T-cell (primary cell): ENCODE measurements at places on chromosomes 4 and X.

DNA sequence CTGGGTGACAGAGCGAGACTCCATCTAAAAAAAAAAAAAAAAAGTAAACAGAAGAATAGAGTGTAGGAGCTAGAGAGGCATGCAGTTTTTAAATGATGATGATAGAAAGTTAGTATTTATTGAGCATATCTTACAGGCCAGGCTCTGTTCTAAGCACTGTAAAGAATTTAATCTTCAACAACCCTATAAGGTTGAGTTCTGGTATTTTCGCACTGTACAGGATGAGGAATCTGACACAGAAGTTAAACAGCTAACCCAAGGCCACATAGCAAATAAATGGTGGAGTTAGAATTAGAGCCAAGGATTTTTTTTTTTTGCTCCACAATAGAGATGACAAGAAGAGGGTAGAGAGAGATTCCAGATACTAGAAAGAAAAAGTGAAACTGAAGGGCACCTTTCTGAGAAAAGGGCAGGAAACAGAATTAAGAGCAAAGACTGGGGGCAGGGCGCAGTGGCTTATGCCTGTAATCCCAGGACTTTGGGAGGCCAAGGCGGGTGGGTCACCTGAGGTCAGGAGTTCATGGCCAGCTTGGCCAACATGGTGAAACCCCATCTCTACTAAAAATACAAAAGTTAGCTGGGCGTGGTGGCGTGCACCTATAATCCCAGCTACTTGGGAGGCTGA is 56.1 kb downstream of the KLHL5 start:
- no peak for DNase-seq

DNA sequence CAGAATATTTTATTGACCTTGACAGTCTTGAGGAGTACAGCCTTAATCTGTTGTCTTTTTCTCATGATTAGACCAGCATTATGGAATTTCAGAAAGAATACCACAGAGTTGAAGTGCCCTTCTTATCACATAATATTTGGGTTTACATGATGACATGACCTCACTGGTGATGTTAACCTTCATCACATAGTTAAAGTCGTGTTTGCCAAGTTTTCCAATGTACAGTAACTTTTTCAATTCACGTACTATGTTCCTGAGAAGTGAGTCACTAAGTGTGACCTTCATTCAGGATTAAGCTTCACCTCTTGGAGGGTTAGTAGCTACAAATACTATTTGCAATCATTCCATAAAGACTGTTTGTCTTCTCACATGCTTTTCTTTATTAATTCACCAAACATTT is 52.1 kb downstream of the RAB40A start:
- DNase-seq, result no peak

- no peak for DNase-seq
These were observed 8.0 kb upstream of the MORC4 start for GRCh38 chrX:107008034-107008433.

GRCh38 chrX:44480591-44480990 is 62.1 kb downstream of the FUNDC1 start:
- no peak for DNase-seq

GRCh38 chrX:5145957-5146356 is 1082.7 kb downstream of the NLGN4X start:
- no peak for DNase-seq

DNA sequence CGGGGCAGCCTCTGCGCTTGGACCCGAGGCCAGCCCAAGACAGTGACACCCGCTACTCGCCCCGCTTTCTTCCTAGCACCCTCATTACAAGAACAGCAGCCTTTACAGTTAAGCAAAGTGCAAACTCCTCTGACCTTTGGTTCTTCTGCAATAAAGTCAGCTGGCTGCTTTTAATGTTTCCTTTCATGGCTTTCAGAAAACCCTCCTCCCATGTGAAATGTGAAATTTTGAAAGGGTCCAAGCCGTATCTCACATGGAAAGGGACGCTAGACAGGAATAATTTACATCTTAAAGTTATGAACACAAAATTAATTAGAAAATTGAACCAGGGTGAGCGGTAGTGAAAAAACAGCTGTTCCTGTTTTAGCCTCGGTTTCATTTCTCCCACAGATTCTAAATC is 520.1 kb upstream of the FRG1 start:
- DNase-seq, result no peak

DNA sequence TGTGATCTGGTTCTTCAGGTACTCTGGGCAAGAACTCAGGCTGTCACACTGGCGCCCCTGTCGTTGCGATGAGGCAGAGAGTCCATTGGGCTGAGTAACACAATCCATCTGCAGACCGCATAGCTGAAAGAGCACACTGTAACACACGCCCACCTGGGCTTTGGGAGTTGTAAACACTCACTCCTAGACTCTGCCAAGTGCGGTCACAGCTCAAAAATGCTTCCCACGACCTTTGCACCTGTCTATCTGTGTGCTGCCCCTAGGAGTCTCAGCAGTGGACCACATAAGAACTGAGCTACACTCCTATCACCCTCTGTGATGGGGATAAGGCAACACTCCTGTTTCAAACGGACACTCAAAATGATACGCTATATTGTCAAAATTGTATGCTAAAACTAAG is 2028.3 kb downstream of the PCDH7 start:
- no peak for DNase-seq

DNA sequence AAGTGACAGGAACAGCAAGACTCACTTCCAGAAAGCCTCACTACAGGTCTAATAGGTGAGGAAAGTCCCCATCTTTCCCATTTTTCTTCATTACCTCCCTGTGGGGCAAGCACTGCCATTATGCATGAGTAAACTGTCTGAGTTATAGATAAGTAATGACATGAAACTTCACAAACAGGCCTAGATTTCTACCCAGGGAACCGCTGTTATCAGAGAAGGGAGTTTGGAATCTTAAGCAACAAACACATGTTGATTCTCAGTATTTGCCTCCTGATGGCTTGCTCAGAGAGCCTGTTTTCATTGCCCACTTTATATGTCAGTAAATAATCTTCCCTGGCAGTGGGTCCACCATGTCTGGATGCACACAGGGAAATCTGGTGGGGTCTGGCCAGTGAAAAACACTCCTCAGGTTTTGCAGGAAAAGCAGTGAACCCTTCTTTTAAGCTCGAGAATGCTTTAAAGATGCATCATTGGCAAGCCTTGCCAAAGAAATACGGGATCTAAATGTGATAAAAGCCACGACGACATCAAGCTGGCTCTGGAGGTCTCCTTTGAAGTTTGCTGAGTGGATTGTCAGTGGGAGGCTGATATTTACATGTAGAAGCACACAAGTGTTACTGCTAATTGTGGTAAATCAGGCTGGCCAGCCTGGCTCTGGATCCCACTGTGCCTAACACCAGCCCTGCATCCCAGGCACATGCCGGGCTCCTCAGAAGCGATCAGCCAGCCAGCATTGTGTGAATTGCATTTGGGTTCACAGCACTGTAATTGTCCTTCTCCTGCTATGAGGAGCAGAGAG is 25.2 kb downstream of the PDGFRA start:
- DNase-seq, result no peak
